Smooth muscle cell of the brain vasculature (primary cell): ENCODE measurements at places on chromosomes 7 and 10.

DNA sequence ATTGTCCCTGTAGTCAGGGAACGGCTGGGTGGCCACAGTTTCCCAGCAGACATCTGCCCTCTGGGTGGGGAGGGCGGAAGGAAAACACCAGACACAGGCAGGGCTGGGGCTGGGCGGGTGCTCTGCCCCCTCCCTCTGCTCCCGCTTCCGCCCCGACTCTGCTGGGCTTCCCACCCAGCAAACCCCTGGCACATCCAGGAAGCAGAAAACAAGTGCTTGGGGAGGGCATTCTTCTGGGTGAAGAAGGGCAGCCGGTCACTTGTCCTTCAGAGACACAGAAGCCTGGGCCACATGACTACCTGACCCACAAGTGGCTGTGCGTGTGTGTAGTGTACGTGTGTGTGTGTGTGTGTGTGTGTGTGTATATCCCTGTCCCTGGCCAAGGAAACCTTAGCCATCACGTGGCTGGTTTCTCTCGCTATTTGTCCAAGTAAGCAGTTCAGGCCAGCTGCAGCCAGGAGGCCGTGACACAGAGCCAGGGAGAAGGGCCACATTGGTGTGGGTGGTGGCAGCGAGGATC, 77.9 kb downstream of the ZMIZ1 start:
- DNase-seq, result no peak

DNA sequence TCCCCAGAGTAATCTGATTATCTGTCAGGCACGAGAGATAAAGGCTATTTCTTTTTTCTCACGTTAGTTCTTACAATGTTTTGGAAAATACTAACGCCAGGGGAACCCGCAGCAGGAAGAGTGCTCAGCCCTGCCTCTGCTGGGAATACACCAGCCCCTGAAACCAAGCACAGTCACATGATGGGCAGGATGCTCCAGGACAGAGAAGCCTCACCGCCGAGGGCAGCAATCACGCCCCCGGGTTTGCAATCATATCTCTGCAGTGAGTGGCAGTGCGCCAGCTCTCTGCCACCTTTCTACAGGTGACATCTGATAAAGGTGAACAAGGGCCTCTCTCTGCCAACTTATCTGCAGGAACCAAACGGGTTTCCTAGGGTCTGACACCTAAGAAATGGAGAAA, 39.8 kb downstream of the BRI3 start:
- DNase-seq, result no peak

- no peak for DNase-seq
Measured at GRCh38 chr7:597348-598178, 77.9 kb upstream of the PDGFA start.

- no peak for DNase-seq
Measured at GRCh38 chr7:100946766-100947365, 2.5 kb upstream of the MUC3A start.

- no peak for DNase-seq
Measured at GRCh38 chr7:16420329-16420648, 1.0 kb downstream of the CRPPA start.

GRCh38 chr7:132205509-132205908, 370.8 kb downstream of the PLXNA4 start:
- DNase-seq, result no peak

DNA sequence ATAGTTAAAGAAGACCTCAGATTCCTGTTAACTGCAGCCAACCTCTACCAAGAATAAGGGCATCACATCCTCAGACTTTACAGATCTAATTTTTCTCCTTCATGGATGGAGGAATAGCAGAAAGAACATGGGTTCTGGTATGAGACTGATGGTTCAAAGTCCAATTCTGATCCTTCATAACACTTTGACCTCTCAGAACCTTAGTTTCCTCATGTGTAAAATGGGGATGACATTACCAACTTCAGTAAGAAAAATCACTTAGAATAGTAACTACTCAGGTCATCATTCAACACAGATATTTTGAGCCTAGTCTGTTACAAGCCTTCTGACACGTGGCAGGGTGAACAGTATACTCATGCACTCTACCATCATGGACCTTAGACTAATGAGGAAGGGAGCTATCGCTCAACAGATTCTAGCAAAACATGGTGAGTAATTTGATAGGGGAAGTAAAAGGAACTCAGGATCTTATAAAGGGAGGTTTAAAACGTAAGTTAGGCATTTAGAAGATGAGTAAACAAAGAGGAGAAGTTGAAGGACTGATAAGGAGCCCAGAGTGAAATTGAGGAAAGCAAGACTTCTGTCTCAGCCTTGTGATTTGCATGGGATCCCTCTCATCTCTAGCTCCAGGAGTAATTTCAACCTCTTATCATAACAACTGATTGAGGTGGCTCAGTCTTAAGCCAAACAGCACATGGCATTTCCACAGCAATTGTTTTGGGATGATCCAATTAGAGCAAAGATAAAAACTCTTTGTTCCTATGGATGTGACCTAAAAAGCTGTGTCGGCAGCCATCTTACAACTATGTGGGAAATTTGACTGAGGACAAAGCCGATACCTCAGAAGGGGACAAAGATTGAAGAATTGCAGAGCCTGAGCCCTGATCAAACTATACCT, 69.2 kb upstream of the TCF7L2 start:
- no peak for DNase-seq

DNA sequence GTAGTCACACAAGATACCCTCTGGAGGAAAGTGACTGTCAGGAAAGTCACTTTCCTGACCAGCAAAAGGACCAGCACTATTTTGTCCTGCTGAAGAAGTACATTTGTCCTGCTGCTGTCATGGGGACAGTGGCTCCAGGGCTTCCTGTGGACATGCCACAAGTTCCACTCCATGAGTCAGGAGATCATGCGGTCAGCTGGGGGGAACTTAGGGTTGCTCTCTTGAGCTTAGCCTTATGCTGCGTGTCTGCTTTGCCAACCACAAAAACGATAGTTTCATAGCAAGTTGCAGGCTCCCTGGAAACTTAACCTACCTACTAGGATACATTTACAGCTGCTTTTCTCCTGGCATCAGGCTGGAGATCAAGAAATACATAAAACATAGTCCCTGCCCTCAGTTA, 19.8 kb upstream of the ALOX5 start:
- no peak for DNase-seq

DNA sequence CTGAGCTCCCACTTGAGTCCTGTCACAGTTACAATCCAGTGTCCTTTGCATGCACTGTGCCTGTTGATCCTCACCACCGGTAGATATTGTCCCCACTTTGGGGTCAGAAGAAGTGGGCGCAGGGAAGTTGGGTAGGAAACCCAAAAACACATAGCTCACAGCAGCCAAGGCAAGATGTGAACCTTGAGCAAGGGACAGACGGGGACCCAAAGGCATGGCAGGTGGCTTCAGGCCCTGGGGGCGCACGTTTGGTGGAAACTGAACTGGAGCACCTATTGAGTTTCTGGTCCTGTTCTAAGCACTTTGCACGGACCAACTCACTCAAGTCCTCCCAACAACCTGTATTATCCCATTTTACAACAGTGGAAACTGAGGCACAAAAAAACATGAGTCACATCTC, 82.8 kb upstream of the ZNF716 start:
- DNase-seq, result no peak

DNA sequence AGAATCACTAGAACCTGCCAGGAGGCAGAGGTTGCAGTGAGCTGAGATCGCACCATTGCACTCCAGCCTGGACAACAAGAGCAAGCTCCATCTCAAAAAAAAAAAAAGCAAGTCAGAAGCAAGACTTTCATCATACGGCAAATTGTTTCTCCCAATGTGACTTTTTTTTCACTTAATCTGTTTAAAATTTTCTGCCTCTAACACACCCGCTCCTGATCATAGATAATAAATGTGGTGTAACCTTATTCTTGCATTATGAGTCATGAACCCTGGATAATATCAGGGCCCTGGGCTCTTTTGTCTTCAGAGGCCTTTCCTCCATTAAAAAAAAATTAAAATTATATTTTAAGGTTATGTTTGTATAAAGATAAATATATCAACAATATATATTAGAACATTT, 111.4 kb upstream of the JCAD start:
- no peak for DNase-seq

- DNase-seq, result no peak
Measured at GRCh38 chr7:138235207-138235606, 158.9 kb downstream of the AKR1D1 start.

DNA sequence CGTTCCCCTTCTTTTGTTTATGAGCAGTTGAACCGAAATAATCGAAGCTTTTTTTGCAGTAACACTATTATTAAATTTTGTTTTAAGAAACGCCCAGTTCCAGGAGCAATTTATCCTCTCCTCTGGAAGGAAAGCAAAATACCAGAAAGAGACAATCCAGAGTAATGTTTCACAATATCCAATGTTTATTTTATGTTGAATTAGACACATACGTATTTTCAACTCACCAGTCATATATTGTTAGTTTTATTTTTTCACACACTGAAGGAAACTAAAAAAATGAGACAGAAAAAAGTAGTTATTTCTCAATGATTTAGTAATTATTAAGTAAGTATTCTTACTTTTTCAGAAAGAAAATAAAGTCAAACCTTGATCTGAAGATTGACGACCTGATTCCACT, 85.1 kb downstream of the MYOF start:
- DNase-seq, result no peak

- DNase-seq, result no peak
Measured at GRCh38 chr10:124414076-124414475, 4.6 kb downstream of the OAT start.

GRCh38 chr10:114526126-114526503, 121.8 kb upstream of the AFAP1L2 start:
- DNase-seq, result no peak

- no peak for DNase-seq
Measured at GRCh38 chr10:88944813-88945212, 7.8 kb downstream of the ACTA2 start.

DNA sequence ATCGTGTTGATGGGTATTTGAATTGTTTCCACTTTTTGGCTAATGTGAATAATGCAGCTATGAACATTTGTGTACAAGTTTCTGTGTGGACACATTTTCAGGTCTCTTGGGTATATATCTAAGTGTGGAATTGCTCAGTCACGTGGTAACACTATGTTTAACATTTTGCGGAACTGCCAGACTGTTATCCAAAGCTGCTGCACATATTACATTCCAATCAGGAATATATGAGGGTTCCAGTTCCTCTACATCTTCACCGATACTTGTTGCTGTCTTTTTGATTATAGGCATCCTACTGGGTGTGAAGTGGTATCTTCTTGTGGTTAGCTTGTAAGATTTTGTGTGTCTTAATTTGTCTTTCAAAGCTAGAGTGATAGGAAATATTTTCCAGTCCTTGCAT, 6.8 kb downstream of the PTPN12 start:
- DNase-seq, result no peak
